Choroid plexus epithelial cell (primary cell): ENCODE measurements at places on chromosomes 7 and 10.

GRCh38 chr7:125926621-125927020 is 997.0 kb upstream of the POT1 start:
- DNase-seq: peak; percentile 9

- peak; percentile 95 for DNase-seq
Measured at GRCh38 chr7:134432296-134433152, 26.4 kb downstream of the AKR1B1 start.

- no peak for DNase-seq
Measured at GRCh38 chr10:30903397-30904138, 128.1 kb downstream of the ZNF438 start.

- no peak for DNase-seq
Measured at GRCh38 chr7:112395411-112395810, 54.8 kb upstream of the IFRD1 start.

DNA sequence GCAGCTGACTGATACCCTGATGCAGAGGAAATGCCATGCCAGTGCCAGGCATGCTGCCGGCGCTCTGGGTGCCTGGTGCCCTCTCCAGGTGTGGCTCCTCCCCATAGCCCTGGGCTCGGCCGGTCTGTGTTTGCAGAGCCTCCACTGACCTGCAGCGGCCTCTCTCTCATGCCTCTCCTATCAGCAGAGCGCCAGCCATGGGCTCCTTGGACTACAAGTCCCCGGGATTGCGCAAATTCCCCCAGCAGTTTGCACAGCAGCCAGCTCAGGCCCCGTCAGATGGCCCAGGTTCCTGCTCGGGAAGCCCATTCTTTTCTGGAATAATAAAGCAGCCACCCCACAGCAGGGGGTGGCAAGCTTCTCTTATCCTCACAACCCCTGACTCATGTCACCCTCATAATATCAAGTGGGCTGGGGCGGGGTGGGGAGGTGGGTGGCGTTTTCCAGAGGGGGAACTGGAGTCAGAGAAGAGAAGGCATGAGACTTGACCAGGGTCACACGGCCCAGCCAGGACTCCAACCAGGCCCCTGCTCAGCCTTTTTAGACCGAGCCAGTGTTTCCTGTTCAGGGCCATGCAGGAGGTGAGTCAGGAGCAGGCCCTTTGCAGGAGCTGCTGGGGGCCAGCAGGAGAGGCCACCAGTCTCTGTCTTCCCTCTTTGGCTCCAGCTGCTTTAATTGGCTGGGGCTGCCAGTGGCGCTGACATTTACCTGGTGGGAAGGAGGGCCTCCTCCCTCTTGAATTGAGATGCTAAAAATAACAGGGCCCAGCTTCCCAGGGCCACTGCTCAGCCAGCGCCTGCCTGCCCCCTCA is 58.6 kb downstream of the ZMIZ1 start:
- peak; percentile 87 for DNase-seq

GRCh38 chr7:1742555-1743303 is 72.7 kb downstream of the ELFN1 start:
- peak; percentile 45 for DNase-seq

GRCh38 chr7:28989211-28989980 is 31.3 kb upstream of the TRIL start:
- DNase-seq: no peak

- no peak for DNase-seq
Measured at GRCh38 chr10:50529660-50530059, 94.1 kb downstream of the SGMS1 start.

DNA sequence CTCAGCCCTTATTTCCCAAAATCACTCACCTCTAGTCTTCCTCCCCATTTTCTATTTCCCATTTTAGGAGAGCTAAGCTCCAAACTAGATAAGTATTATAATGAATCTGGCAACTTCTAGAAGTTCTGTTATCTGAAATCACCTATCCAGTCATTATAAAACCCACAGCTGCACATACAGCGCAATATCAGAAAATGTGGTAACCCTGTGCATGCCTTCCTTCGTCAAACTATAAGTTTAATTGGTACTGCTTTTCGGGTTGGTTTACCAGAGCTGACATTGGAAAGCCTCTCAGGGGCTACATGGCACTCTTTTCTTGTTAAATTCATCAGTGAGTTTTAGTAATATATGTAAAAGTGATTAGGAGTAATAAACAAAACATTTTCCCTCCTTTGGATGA is 1.6 kb downstream of the LAMB4 start:
- no peak for DNase-seq

DNA sequence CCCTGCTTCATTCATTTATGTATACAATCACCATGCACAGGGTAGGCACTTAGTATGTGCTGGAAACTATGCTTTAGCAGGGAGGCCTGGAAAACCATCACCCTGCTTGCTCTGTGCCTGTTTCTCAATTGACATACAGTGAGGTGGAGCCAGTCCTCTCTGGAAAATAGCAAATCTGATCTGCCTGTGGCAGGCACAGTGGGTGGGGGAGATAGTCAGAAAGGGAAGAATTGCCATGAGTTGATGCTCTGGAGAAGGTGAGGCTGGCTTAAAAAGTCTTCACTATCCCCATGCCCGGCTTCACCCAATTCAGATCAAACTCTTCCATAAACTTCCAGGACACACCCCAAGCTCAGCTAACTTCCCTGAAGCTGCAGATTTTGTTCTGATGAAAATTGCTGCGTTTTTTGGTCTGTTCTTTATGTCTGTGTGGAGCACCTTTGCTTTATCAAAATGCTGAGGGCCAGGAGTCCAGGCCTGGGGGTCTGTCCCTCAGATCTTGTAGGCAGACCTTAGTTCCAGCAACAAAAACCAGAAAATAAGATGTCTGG is 84.8 kb downstream of the ANK3 start:
- DNase-seq: no peak

DNA sequence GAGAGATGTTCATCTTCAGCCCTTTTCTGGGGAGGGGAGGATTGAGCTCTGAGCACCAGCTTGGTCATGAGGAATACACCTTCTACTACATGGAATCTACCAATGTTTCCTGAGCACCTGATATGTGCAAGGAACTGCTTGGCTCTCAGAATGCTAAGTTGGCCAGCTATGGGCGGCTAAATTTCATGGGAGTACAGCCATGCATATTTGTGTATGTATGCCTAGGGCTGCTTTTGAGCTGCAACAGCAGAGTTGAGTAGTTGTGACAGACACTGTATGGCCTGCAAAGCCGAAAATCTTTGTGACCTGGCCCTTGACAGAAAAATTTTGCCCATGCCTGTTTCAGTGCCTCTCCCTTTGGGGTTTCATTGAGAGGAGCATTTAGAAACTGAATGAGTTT is 44.9 kb downstream of the NPY start:
- DNase-seq: no peak

GRCh38 chr7:108328174-108328651 is 128.0 kb downstream of the NRCAM start:
- DNase-seq: no peak

- DNase-seq: no peak
Measured at GRCh38 chr7:27642271-27642670, 20.4 kb downstream of the HIBADH start.

DNA sequence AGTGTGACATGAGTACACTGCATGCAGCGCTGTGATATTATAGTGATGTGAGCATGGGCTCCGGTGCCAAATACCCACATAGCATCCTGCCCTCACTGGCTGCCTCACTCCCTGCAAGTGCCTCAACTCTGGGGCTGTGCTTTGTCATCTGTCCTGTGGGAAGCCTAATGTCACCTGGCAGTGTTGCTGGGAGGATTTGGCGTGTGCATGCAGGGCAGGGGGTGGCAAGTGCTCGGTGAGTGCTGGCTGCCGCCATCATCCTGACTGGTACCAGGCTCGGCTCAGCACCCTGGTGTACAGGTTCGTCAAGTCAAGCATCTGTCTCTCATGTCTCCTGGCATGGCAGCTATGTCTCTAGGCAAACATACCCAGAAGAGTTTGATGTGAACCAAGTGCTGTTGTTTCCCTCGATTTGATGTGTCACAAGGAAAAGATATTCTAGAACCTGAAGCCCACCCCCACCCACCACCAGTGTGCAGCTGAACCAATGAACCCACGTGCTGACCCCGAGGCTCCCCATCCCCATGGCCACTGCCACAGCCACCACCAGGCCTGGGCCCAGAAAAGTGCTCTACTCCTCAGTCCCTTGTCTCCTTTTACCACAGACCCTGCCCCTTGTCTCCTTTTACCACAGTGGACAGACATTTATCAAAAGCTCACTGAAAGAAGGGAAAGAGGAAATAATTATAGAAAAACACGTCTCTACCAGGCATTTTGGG is 135.8 kb downstream of the MAPK8 start:
- DNase-seq: no peak

DNA sequence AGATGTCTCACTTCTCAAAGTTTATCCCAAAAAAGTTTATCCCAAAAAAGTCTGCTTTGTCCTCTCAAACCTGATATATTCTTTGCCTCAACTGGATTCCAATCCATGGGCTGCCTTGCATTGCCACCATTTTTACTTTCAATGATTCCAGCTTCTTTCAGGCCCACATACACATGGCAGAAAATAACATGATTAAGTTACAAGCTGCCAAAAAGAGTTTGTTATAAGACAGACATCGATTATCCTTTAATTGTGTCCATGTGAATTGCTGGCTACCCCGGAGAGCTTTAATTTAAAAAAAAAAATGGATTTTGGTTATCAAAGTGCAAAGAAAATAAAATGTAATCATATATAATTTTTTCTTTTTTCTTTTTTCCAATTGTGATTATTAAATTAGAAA is 819.6 kb upstream of the SORCS1 start:
- DNase-seq: no peak

DNA sequence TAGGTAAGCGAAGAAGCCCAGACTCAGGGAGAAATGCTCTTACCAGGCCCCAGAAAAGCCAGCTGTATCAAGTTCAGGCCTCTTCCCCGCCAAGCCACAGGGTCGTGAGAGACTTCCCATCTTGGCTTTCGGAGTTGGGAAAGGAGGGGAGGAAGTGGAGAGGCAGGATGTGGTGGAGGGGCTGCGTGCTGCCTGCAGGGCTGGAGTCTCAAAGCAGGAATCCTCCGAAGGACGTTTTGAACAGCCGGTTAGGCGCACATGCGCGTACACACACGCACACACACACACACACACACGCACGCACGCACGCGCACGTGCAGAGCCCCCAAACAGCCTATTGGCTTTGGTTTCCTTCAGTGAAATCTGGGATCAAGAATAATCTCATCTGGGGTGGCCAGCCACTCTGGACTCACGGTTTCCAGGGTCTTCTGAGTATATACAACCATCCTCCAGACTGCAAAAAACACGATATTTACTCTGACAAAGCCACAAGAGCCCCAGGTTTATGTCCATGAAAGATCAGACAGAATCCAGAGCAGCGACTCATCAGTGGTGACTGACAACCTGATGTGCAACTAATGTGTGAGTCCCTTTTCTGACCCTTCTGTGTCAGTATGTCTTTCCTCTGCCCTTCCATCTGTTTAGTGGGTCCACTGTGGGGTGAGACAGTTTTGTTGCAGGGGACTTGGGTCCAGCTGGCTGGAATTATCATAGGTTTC is 115.0 kb upstream of the ZNF438 start:
- DNase-seq: peak; percentile 84

- peak; percentile 66 for DNase-seq
Measured at GRCh38 chr10:89283025-89283935, 18.6 kb upstream of the IFIT2 start.

GRCh38 chr10:2576892-2577291 is 490.5 kb upstream of the PFKP start:
- no peak for DNase-seq

DNA sequence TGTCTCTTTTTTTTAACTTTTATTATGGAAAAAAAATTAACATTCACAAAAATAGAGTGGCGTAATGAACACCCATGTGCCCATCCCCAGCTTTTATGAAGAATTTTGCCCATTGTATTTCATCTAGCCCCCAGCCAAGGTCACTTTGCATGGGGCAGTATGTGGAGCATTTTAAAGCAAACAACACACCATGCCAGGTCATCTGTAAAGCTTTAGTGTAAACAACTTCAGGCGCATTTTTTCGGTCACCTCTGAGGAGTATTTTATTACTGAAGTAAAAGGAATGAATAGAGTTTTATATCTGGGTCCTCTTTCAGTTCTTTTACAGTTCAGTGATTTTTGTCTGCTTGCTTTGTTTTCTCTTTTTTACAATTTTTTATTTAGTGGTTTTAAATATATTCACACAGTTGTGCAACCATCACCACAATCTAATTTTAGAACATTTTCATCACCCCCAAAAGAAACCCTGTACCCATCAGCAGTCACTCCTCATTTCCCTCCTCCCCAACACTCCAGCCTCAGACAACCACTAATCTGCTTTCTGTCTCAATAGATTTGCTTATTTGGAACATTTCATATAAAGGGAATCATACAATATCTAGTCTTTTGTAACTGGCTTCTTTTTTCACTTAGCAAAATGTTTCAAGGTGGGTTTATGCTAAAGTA is 87.9 kb downstream of the SLC37A3 start:
- no peak for DNase-seq

DNA sequence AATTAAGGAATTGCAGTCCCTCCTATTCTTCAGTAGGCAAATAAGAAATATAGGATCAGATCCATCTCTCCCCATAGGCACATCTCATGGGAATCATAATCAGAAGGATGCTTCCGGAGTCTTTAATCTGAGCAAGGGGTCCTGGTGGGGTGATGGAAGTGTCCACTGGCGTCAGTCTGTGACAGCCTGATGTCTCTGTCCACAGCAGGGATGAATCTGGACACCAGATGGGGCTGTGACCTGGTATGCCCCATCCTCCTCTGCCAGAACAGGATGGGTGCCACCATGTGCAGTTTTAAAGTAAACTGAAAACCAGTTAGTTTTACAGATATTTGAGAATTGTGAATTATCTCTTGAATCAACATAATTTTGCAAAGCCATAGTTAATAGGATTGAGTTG is 148.7 kb downstream of the C1GALT1 start:
- DNase-seq: no peak

GRCh38 chr7:44759246-44759645 is 10.6 kb downstream of the ZMIZ2 start:
- no peak for DNase-seq

- DNase-seq: no peak
Measured at GRCh38 chr7:13407911-13408310, 581.6 kb downstream of the ETV1 start.

DNA sequence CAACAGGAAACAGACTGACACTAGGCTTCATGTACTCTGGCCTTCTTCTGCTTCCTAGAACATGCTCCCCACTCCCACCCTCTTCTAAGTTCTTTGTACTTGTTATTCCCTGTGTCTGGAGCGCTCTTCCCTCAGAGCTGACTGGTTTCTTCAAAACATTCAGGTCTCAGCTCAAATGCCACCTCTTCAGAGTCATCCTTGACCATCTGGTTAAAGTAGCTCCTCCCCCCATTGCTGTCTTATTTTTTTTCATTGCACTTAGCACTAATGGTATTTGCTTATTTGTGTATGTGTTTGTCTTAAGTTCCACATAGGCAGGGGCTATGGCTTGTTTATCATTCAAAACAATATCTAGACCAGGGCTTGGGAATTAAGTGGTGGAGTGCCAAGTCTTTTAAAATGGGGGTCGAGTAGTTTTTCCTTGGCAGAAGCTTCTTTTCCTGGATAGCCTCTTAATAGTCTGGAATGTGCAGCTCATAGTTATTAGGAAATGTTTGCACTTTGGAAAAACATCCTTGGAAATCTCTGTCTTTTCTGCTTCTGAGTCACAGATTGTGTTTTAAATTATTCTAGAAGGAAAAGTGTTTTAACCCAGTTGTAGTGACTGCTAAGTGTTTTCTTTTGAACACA is 60.0 kb downstream of the RALA start:
- DNase-seq: peak; percentile 52

- peak; percentile 98 for DNase-seq
Measured at GRCh38 chr7:94697035-94697974, 41.4 kb upstream of the SGCE start.
